ENCODE measurements at places on chromosomes 4 and X. TPM values are rescaled to one million over a fixed set of nuclear protein-coding genes. Genes with fewer than 3 reads are reported as not detected.
A peak's percentile ranks its signal among the peaks of the same experiment; 100 is the strongest.

The BRS3 gene
- not detected for total RNA-seq

The CFP gene
- total RNA-seq: 6.4 TPM

The TCEAL6 gene
- 0.25 TPM for total RNA-seq

The PDZD4 gene
- 5.0 TPM for total RNA-seq

The FRMPD4 gene
- not detected for total RNA-seq

The TEX28 gene
- total RNA-seq: not detected

The NPY1R gene
- total RNA-seq: not detected

DNA sequence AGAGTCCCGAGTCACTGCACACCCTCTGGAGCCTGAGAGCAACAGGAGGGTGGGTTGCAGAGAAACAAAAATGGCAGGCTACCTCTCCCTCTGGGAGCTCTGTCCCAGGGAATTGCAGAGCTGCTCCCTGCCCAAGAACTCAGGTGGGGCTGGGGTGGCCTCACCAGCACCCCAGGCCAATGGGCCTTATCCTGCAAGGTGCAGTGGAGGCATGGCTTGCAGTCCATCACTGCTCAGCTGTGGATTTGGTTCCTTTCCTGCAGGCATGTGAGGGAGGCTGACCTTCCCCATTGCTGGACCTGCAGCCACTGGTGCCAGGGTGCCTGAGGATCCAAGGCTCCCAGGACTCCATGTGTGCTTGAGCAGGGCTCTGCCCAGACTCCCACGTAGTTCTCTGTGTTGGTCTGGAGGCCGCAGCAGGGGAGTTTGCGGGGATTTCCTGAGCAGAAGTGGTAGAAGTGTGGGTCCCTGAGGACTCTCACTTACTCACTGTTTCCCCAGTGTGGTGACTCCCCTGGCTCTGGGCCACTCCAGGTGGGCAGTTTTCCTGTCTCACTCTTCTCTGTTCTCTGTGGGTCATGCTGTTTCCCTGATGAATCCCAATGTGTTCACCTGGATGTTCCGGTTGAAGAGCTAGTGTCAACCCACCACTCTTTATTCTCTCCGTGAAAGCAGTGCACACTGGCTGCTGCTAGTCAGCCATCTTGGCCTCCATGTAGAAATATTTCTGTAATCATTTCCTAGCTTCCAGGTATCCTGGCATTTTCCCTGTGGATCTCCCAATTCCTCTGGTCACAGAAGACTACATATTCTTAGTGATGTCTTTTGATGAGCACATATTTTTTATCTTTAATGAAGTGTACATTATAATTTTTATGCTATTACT is 82.3 kb downstream of the ARHGAP24 start:
- no peak overlapping the region for H3K27ac ChIP-seq
- peaks cover 2% of the 10 kb centered on the region for H3K36me3 ChIP-seq
- no peaks in the 10 kb centered on the region for H3K4me1 ChIP-seq
- no peaks in the 10 kb centered on the region for H3K27me3 ChIP-seq
- no peak overlapping the region for H3K4me3 ChIP-seq

DNA sequence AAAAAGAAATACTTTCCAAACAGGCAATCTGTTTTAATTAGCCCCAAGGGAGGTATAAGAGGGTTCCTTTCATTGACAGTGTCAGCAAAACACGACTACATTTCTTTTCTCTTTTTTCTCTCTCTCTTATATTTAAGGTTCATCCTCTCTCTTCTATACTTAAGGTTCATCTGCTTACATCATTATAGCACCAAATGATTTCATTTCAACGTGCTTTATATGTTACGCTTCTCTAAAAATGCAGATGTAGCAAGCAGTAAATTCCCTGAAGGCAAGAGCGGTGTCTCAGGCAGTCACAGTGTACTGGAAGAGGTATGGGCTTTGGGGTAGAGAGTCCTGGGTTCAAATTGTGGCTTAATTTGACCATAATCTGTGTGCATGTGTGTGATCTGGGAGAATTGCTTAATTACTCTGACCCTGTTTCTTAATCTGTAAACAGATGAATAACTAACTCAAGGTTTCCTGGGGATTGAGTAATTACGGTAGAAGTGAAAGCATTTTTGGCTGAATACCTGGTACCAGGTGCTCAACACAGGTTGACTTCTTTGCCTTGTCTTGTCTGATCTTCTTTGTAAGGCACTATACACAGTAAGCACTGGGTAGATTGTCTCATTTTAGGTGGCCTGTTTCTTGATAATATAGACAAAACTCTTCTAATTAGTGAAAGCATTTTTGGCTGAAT is 180.8 kb downstream of the SPRY1 start:
- no peak overlapping the region for H3K27ac ChIP-seq
- no peak overlapping the region for H3K4me3 ChIP-seq
- H3K27me3 ChIP-seq: no peaks in the 10 kb centered on the region
- H3K36me3 ChIP-seq: peaks cover 10% of the 10 kb centered on the region

DNA sequence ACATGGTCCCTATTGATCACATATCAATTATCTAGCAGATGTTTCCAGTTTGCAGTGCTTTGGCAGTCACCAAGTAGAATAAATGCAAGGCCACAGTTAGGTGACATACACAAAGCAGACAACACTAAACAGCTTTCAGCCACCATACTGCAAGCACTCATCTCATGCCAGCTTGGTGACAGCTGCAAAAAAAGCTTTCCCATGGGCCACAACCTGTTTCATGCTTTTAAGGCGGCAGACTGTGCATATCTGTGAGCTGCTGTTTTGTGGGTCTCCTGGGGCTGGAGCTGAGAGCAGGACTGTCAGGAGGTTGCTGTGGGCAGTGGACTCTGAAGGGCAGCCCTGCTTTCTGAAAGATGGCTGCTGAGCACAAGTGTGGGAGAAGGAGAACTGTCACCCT is 82.6 kb downstream of the FHDC1 start:
- DNase-seq: no peak
- H3K27ac ChIP-seq: no peak overlapping the region
- H3K36me3 ChIP-seq: no peaks in the 10 kb centered on the region

- peak overlapping the region; percentile 90 for H3K4me3 ChIP-seq
- H3K4me1 ChIP-seq: peaks cover 31% of the 10 kb centered on the region
- H3K27me3 ChIP-seq: no peaks in the 10 kb centered on the region
These were observed 829 bp downstream of the ELOVL6 start for GRCh38 chr4:110197529-110198042.

DNA sequence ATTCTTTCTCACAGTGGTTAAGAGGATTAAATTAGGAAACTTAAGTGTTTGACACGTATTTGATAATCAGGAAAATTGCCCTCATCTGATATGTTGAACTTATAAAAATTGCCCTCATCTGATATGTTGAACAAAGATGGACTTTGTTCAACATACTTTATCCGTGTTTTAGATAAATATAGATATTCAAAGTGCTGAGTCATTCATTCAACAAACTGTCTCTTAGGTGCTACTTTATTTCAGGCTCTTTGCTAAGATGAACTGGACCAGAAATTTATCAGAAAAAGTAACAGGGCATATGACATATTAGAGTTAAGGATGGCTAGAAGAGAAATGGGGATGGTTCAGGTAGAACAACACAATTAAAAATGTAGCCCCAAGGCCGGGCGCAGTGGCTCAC is 81.7 kb downstream of the IL1RAPL1 start:
- H3K27me3 ChIP-seq: peaks cover 5% of the 10 kb centered on the region
- no peak for DNase-seq
- no peaks in the 10 kb centered on the region for H3K4me1 ChIP-seq
- H3K27ac ChIP-seq: no peak overlapping the region
- no peak overlapping the region for H3K4me3 ChIP-seq
- H3K36me3 ChIP-seq: no peaks in the 10 kb centered on the region

GRCh38 chr4:21697583-21697982 is 251.0 kb downstream of the KCNIP4 start:
- DNase-seq: no peak
- H3K4me1 ChIP-seq: no peaks in the 10 kb centered on the region
- H3K27ac ChIP-seq: no peak overlapping the region
- no peaks in the 10 kb centered on the region for H3K36me3 ChIP-seq
- H3K27me3 ChIP-seq: no peaks in the 10 kb centered on the region

- DNase-seq: no peak
- H3K4me1 ChIP-seq: no peaks in the 10 kb centered on the region
- no peaks in the 10 kb centered on the region for H3K27me3 ChIP-seq
- no peak overlapping the region for H3K27ac ChIP-seq
- no peaks in the 10 kb centered on the region for H3K36me3 ChIP-seq
These were observed 112.6 kb downstream of the GABRA2 start for GRCh38 chr4:46277165-46277951.

GRCh38 chrX:100648458-100649417 is 4.7 kb downstream of the SRPX2 start:
- no peak overlapping the region for H3K4me3 ChIP-seq
- peaks cover 53% of the 10 kb centered on the region for H3K27me3 ChIP-seq
- no peak overlapping the region for H3K27ac ChIP-seq
- no peaks in the 10 kb centered on the region for H3K4me1 ChIP-seq
- no peaks in the 10 kb centered on the region for H3K36me3 ChIP-seq
- DNase-seq: no peak

- H3K27ac ChIP-seq: no peak within 1 kb of the TSS
- H3K4me1 ChIP-seq: peaks cover 7% of the 10 kb centered on the region
- peaks cover 1% of the 10 kb centered on the region for H3K36me3 ChIP-seq
- H3K4me3 ChIP-seq: peak within 1 kb of the TSS; percentile 33
- H3K27me3 ChIP-seq: peaks cover 15% of the 10 kb centered on the region
These were observed at the start of gene GLRA3 for GRCh38 chr4:174828845-174829701. Gene GLRA3, minus strand, starts transcription at chr4:174829247. Its CDS starts 436 bp downstream, at chr4:174828811.

- H3K27ac ChIP-seq: no peak overlapping the region
- no peaks in the 10 kb centered on the region for H3K36me3 ChIP-seq
- no peak overlapping the region for H3K4me3 ChIP-seq
- no peak for DNase-seq
- peaks cover 6% of the 10 kb centered on the region for H3K27me3 ChIP-seq
These were observed 133.4 kb downstream of the OPHN1 start for GRCh38 chrX:68299898-68300297.

- H3K27ac ChIP-seq: no peak overlapping the region
- H3K4me1 ChIP-seq: no peaks in the 10 kb centered on the region
- no peaks in the 10 kb centered on the region for H3K36me3 ChIP-seq
- H3K4me3 ChIP-seq: no peak overlapping the region
These were observed 551.4 kb upstream of the ADGRL3 start for GRCh38 chr4:60648774-60649173.

- H3K27ac ChIP-seq: no peak overlapping the region
- no peaks in the 10 kb centered on the region for H3K36me3 ChIP-seq
- peaks cover 28% of the 10 kb centered on the region for H3K4me1 ChIP-seq
- peak; percentile 15 for DNase-seq
- no peak overlapping the region for H3K4me3 ChIP-seq
These were observed 137.5 kb downstream of the PALLD start for GRCh38 chr4:168634276-168634802.

DNA sequence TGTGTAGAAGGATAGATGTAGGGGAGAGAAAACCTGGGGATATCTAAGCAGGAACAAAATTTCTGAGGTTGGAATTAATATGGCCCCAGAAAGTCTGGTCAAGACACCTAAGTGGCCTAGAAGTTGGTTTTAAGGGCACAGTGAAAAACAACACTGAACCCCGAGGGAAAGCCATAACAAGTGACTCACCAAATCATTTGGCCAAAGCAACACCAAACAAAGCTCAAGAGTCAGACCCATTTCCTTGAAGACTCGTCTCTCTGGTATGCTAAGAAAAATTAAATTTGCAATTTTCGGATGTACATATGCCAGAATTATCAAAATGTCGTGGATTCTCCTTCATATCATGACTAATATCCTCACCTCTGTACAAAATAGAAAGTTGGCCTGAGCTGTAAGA is 162.9 kb downstream of the SMIM20 start:
- H3K4me1 ChIP-seq: peaks cover 77% of the 10 kb centered on the region
- DNase-seq: no peak
- peak overlapping the region; percentile 80 for H3K4me3 ChIP-seq
- H3K27ac ChIP-seq: peak overlapping the region; percentile 98

DNA sequence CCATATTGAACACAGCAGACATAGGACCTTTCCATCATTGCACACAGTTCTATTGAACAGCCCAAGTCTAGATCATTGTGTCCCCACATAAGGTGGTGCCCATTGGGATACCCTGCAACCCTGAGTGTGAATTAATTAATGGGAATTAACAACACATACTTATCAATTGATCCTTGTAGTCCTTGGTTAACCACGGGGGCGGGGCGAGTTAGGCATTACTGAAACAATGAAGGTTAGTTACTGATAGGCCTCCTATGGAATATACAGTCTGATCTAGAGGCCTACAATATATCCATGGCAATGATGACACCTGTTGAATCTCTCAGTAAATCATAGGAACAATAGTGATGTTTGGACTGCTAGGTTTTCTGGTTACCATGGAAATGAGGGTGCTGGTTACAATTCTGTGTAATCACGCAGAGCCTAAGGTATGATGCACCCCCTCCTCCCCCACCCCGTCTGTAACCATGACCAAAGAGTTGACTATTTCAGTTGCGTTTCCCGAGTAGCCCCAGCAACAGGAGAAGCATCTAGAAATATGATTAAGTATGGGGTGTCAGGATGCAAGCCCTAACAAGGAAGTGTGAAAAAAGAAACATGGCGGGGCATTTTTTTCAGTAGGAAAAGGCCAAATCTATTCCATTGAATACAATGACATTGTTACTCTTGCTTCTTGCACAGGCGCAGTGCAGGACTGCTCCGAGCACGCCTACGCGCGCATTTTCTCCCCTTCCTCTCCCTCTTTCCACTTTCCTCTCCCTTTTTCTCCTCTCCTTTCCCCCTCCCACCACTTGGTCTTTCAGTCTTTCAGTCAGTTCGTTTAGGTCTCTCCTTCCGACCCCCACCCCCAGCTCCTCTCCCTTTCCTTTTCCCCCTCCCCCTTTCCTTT is 677 bp upstream of the NONO start:
- peak overlapping the region; percentile 99 for H3K4me3 ChIP-seq
- H3K27me3 ChIP-seq: peaks cover 6% of the 10 kb centered on the region
- DNase-seq: peak; percentile 55
- H3K27ac ChIP-seq: peak overlapping the region; percentile 100
- peaks cover 11% of the 10 kb centered on the region for H3K4me1 ChIP-seq
- H3K36me3 ChIP-seq: peaks cover 4% of the 10 kb centered on the region

DNA sequence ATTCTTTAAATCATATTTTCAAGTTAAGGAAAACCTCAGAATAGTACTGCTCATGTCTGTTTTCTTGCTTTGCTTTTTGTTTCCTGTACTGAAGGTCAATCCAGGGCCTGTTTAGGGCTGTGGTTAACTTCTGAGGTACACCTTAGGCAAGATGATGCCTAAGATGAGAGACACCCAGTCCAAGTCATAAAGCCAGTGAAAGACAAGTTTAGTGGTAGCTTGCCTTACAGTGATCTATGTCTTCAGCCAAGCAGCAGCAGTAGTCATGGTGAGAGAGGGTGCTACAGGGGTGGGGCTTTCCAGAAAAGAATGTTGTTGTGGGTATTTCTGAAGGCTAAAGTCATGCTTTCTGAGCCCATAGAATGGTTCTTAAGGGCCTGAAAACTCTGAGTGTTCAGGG is 173.7 kb downstream of the VSIG4 start:
- peak; percentile 50 for DNase-seq
- peaks cover 49% of the 10 kb centered on the region for H3K4me1 ChIP-seq
- no peaks in the 10 kb centered on the region for H3K36me3 ChIP-seq
- peak overlapping the region; percentile 35 for H3K4me3 ChIP-seq
